HuH-7.5 (cell line): ENCODE measurements at places on chromosomes 7 and 10.

DNA sequence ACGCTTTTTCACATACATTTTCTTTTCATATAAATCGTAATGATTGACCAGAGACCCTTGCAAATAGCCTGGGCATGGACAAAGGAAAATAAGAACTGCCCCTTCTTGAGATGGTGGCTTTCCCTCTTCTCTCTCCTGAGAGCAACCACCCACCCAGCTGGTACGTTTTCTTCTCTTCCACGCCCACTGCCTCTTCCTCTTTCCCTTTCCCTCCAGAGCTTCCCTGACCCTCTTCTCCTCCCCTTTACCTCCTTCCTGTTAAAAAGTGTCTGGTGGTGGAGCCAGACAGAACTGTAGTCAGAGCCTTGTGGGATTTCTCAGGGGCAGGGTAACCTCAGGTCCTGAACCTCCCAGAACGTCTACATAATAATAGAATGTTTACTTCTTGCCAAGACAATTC, 23.2 kb downstream of the GPR141 start:
- no peak for DNase-seq

- DNase-seq = peak; percentile 22
These were observed 55.3 kb downstream of the NCAPG2 start for GRCh38 chr7:158649279-158649678.

DNA sequence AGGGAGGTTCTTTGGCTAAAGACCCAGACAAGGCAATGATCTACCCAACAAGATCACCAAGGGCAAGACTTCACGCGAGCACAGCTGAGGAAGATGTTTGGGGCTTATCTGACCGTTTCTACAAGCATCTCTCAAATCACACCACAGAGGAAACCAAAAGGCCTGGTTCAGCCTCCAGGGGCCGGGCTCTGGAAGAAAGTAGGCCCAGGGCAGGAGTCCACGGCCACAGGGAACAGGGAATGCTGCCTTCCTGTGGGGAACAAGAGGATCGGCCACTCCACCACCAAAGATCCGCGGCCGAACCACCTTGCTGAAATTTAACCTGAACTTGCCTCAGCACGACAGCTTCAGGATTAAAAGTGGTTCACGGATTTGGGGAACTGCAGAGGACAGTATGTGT, 332.5 kb downstream of the PTPRN2 start:
- DNase-seq = no peak

GRCh38 chr7:31017032-31017675, 35.0 kb upstream of the ADCYAP1R1 start:
- no peak for DNase-seq

- no peak for DNase-seq
These were observed 205.5 kb upstream of the SEMA3D start for GRCh38 chr7:85392326-85392725.

DNA sequence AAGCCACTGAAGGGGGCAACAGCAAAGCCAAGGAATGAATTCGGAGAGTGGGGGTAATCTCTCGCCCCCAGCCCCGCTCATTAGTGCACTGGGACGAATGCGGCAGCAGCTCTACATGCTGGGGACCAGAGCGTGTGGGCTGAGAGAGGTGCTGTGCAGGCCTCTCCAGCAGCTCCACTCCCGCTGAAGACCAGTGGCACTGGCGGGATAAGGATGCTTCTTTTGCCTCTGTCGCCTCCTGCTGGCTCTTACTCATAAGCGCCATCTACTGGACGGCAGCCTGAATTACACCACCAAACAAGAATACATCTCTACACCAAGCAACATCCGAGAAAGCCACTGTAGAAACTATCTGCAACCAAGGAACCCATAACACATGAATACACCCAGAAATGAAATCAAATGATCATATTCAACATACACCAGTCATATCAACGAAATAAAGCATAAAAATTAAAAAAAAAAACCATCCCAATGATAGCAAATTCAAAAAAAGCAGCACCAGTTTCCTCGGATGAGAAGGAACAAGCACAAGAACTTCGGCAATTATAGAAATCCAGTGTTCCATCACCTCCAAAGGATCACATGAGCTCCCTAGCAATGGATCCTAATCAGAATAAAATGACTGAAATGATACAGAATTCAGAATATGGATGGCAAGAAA, 79.0 kb upstream of the TMEM168 start:
- DNase-seq = peak; percentile 51

DNA sequence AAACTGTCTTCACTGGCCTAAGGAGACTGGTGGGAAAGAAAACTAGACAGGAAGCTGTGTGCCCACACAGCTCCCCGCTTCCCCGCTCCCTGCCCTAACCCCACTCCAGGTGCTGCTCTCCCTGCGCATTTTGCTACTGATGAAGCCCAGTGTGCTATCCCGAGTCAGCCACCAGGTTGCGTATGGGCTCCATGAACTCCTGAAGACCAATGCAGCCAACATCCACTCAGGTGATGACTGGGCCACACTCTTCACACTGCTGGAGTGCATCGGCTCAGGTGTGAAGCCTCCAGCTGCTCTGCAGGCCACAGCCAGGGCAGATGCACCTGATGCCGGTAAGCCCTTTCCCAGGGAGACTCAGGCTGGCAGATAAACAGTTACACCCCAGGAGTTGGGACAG, 20.3 kb upstream of the NFKB2 start:
- no peak for DNase-seq

DNA sequence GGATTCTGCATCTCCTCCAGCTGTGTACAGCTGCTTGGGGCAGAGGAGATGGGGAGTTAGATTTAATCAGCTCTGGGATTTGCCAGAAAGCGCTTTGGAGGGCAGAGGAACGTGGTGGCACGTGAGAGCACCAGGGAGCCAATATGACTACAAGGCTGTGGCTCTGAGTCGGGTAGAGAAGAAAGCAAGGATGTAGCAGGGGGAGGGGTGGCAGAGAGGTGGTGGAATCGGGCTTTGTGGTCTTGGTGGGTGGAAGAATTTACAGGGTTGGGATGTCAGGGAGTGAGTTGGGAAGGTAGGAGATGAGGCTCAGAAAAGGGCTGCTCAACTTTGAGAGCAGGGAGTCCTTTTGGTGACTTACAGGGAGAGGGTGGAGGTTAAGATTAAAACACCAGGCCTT, 113.6 kb downstream of the CCNY start:
- no peak for DNase-seq

- DNase-seq = no peak
These were observed 215.5 kb downstream of the SEMA3D start for GRCh38 chr7:84971360-84971759.

GRCh38 chr10:99484626-99485581, 47.8 kb upstream of the NKX2-3 start:
- no peak for DNase-seq

- no peak for DNase-seq
These were observed 376 bp downstream of the GNA12 start for GRCh38 chr7:2843711-2844152.

GRCh38 chr7:26213807-26214515, 12.4 kb downstream of the CBX3 start:
- no peak for DNase-seq

DNA sequence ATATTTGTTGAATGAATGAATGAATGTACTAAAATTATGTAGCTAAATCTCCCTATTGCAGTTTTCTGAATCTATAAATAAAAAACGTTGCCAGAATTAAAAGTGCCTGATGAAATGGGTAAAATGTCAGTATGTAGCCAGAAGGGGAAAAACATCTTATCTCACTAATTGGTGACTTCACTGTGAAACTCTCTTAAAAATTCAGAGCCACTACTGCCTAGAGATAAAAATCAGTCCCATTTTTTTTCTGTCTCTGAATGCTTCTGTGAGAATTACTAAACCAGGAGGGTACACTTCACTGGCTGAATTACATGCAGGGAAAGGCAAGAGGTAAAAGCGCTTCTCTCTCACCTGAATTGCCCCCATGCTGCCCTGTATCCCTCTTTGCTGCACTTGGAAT, 69.6 kb upstream of the HPS1 start:
- no peak for DNase-seq

DNA sequence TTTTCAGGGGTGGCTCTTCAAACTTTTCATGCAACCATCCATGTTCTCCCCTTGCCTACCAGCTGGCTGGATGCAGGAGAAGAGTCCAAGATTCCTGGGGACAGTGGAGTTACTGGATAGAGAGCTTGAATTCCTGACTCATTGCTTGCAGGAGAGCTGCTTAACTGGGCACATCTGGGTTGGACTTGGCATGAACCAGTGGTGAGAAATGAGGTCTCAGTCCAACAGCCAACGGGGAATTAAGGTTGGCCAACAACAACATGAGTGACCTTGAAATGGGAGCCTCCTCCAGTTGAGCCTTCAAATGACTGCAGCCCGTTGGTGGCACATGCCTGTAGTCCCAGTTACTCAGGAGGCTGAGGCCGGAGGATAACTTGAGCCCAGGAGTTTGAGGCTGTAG, 58.1 kb upstream of the OPN4 start:
- no peak for DNase-seq

GRCh38 chr10:4503076-4503475, 322.9 kb upstream of the AKR1E2 start:
- DNase-seq = no peak

DNA sequence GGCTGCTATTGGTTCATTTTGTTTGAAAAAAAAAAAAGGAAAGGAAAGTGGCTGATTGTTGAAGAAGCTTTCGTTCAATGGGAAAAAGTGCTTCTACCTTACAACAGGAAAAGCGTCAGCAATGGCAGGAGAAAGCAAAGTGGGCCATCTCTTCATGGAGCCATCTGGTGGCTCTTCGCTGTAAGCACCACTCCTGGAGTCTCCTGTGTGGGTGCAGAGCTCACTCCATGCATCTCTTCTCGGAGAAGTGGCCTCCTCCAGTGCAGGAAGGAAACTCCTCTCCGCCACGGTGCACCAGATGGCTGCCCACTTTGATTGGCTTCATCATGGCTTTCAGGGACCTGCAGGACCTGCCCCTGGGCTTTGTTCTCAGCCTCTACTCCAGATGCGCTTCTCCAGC, 250.9 kb downstream of the PTEN start:
- peak; percentile 46 for DNase-seq

DNA sequence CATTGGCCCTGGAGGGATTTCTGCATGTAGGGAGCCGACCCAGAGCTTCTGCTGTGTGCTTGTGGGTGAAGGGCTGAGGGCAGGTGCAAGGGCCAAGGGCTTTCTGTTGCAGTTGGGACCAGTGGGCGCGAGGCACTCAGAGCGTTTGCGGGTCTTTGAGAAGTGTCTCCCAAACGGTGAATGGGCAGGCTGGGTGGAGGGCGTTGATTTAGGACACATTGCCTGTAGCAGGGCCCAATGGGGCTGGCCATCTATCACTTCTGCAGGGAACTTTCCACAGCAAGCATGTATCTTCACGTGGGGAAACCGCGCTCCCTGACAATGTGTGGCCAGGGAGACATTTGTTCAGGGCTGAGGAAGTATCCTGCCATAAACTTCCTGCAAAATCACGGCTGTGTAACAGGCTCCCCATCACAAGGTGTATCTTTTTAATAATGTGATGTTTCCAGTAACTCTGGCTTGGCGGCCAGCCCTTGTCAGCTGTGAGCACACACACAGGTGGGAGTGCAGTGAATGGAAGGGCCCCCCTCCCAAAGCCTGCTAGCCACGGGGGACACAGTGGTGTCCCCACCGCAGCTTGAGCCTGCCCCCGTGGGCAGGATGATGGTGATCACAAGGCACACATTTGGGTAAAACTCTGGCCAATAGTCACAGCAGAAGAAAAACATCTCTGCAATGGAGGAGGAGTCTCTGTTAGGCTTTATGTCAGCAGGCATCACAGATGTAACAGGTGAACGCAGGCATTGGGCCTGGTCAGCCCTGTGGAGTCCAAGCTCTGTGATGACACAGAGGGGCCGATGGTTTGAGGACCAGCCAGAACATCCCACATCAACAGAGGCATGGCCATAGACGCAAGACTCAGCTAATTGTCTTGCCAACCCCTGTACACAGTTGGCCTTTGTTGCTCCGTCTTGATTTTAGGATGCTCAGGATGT, 84.3 kb downstream of the GLRX3 start:
- DNase-seq = no peak

DNA sequence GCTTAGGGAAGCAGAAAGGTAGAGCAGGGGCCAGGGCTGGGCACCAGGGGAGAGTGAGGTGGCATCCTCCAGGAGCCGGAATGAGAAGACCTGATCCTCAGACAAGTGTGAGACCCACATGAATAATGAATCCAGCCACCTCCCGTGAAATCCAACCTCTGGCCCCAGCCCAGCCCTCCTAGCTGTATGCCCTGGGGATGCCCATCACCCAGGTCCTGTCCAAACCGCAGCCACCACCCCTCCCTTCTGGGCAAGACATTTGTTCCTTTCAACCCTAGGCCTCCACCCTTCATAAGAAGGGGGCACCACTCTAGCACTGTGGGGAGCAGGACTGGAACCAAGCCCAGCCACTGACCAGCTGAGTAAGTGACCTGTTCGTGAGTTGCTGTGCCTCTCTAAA, 9.7 kb downstream of the PDZD7 start:
- no peak for DNase-seq

GRCh38 chr7:29415215-29415614, 148.4 kb upstream of the PRR15 start:
- DNase-seq = no peak

- no peak for DNase-seq
These were observed 165.9 kb downstream of the DNAJB6 start for GRCh38 chr7:157502701-157503111.

- DNase-seq = no peak
These were observed 174.6 kb downstream of the AUTS2 start for GRCh38 chr7:69772718-69773436.

DNA sequence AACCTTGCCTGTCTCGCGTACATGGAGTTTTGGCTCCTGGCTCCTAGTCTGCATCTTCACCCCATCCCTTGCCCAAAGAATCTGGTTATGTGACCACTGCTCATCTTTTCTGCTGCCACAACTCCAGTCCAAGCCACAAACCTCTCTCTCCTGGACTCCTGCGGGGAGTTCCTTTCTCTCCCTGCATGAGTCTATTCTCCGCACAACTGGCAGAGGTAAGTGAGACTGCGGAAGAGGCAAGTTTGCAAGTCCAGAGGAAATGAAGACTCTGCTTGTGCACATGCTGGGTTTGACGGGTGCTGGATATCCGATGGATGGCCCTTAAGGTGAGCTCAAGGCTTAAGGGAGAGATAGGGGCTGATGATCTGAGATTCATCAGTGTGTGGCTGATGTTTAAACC, 61.0 kb downstream of the TRUB1 start:
- no peak for DNase-seq

DNA sequence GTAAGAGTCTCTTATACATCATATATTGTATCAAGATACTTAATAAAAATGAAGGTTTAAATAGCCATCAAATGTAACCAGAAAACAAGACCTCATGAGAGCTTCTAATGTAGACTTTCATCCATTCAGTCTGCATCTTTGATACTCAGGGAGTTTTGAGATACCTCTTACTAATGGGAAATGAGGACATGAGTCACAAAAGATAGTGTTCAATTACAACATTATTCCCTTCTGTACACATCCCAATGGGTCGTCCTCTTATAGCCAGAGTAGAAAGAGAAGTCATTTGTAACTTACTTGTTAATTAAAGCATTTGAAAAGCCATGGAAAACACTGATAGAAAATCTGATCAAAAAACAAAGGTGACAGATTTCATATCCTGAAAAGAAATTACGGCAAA, 19.4 kb downstream of the SHTN1 start:
- no peak for DNase-seq

GRCh38 chr10:101886521-101887312, 43.1 kb upstream of the KCNIP2 start:
- DNase-seq = no peak

- no peak for DNase-seq
These were observed 50.0 kb upstream of the CELF2 start for GRCh38 chr10:10967581-10968256.
